A549 treated with Hydrocortisone at 1 μM for 4 hours (cell line): ENCODE measurements at places on chromosomes 12 and 14. TPM values are rescaled to one million over a fixed set of nuclear protein-coding genes. Genes with fewer than 3 reads are reported as not detected.

The FBLN5 gene
- total RNA-seq = 4.7 to 6.2 TPM (median 5.0 TPM) in 5 replicates

The ASCL1 gene
- 0.03 TPM in 1 of 5 replicates, not detected in the others for total RNA-seq

The SLC8A3 gene
- not detected in 5 replicates for total RNA-seq

The YARS2 gene
- total RNA-seq = 29.3 to 36.1 TPM (median 34.1 TPM) in 5 replicates

The PMCH gene
- total RNA-seq = not detected in 5 replicates

The LTB4R gene
- total RNA-seq = 3.8 to 5.9 TPM (median 5.5 TPM) in 5 replicates

The SLC16A7 gene
- 0.12 to 0.34 TPM (median 0.17 TPM) in 5 replicates for total RNA-seq

The WNT5B gene
- total RNA-seq = 1.6 to 3.3 TPM (median 3.0 TPM) in 5 replicates

The PTGDR gene
- not detected in 5 replicates for total RNA-seq

The IFNG-AS1 gene
- not detected in 5 replicates for total RNA-seq

The VASH1 gene
- 3.0 to 4.4 TPM (median 4.1 TPM) in 5 replicates for total RNA-seq

The GPRC5D gene
- total RNA-seq = not detected in 5 replicates

The HCAR1 gene
- total RNA-seq = 0.03 to 0.05 TPM (median 0.03 TPM) in 3 of 5 replicates, not detected in the others

The NELL2 gene
- 0.03 to 0.37 TPM (median 0.18 TPM) in 4 of 5 replicates, not detected in the other for total RNA-seq

The KLC1 gene
- total RNA-seq = 89.2 to 113 TPM (median 100 TPM) in 5 replicates

The CPNE6 gene
- total RNA-seq = 0.15 to 0.17 TPM in 2 of 5 replicates, not detected in the others

The HOXC4 gene
- 2.7 to 3.7 TPM (median 3.2 TPM) in 5 replicates for total RNA-seq

The KRT78 gene
- total RNA-seq = 0.07 to 0.45 TPM (median 0.25 TPM) in 4 of 5 replicates, not detected in the other

The MANSC4 gene
- total RNA-seq = not detected in 5 replicates

The SLC39A2 gene
- not detected in 5 replicates for total RNA-seq
